ENCODE measurements at places on chromosomes 2 and 18. TPM values are rescaled to one million over a fixed set of nuclear protein-coding genes. Genes with fewer than 3 reads are reported as not detected.

The NT5DC4 gene
- total RNA-seq = not detected

The ANKRD36C gene
- 91.5 TPM for total RNA-seq

The C2orf81 gene
- total RNA-seq = 1.7 TPM

The KCNK3 gene
- not detected for total RNA-seq

DNA sequence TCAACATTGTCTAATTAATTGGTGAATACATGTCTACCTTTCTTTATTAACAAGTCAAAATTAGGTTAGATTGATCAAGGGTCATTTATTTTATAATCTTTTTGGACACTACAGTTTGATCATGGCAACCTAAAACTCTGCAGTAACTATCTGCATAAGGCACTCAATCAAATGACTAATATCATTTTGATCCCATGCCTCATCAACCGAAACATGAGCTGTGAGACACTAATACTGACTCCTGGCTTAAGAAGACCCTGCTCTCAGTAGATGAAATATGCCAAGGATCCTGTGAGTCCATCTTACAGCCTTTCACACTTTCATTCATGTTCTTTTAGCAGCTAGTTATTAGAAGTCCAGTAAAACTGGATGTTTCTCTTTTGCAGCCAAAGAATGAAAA, 169.4 kb upstream of the CAVIN2 start:
- no peak for DNase-seq

- no peak for DNase-seq
These were observed 32.4 kb downstream of the TMEM177 start for GRCh38 chr2:119711352-119711751.

DNA sequence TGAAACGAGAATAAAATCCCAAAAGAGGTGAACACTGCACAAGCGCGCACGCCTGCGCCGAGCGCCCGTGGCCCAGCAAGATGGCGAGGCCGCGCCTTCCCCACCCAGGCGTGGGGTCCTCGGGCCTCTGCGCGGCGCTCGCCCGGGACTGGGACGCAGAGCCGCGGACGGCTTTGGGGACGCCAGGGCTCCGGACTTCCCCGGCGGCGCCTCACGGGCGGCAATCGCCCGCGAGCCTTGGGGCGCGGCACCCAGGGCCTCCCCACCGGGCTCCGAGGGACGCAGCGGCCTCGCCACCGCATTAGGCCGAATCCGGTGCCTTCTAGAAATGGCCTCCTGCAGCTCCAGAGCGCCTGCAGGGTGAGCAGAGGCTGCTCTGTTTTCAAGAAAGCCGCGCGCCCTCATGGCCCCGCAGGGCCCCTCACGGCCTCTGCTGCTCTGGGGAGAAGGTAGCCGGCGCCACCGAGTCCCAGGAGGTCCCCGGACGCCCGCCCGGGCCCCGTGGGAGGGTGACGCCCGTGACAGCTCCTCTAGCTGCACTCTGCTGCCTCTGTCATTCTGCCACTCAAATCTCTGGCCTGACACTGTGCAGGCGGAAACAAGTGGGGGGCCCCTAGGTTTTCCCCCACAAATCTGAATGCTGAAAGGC, 35.9 kb upstream of the POMC start:
- peak; percentile 21 for DNase-seq

The SH3RF3 gene
- total RNA-seq = 0.61 TPM

The FKBP7 gene
- total RNA-seq = 1.1 TPM

The ASAP2 gene
- total RNA-seq = 0.60 TPM

The SIX3 gene
- total RNA-seq = not detected
